ENCODE measurements at places on chromosomes 12 and 14.

DNA sequence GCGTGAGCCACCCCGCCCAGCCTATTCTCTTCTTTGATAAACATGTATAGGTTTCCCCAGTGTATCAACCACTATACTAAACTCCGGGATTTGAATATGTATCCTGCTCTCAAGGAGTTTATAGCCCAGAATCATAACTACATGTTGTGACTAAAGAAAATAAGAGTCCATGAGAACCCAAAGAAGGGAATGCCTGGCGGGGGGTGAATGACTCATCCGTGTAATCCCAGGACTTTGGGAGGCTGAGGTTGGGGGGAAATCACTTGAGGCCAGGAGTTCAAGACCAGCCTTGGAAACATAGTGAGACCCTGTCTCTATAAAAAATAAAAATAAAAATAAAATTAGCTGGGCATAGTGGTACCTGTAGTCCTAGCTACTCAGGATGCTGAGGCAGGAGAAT lies 57.2 kb downstream of the SIX6 start:
- DNase-seq = no peak

DNA sequence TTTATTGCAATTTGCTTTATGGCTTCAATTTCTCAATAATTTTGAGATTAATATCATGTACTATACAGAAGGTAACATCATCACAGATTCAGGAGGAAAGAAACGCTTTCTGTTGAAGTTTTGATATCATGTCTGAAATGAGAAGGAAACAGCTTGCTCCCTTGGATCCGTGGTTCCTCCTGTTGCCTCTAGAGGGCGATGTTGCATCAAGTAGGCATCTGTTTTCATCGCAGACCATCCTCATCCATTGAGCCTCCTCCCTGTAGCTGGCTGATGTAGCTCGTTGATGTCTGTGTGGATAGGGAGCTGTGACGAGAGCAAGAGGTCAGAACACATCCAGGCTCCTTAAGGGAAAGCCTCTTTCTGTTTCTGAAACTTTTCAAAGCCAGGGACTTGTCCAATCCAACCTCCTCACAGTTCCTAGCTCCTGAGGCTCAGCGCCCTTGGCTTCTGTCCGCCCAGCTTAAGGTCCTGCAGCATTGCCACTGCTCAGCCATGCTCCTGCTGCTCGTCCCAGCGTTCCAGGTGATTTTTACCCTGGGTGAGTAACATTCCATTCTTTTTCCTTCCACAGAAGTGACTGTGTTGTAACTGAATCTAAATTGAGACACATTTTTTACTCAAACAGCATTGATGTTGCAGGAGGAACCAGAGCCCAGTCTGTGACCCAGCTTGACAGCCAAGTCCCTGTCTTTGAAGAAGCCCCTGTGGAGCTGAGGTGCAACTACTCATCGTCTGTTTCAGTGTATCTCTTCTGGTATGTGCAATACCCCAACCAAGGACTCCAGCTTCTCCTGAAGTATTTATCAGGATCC lies 304.8 kb upstream of the OR4E1 start:
- peak; percentile 75 for DNase-seq

DNA sequence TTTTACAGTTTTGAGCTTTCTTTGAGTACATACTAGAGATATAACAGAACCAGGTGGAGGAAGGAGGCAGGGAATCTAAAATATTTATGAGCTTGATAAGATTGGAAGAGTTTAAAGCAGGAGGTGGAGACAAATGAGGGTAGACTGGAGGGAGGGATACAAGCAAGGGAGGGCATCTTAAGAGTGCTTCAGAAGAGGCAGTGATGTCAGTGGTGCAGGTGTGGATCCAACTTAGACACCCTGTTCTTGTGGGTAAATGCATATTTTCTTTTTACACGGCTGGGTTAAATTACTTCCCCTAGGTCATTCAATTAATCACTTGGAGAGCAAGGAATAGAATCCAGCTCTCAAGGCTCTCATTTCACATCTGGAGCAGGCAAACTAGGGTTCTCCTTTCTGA lies 146.1 kb upstream of the LRIG3 start:
- DNase-seq = no peak

DNA sequence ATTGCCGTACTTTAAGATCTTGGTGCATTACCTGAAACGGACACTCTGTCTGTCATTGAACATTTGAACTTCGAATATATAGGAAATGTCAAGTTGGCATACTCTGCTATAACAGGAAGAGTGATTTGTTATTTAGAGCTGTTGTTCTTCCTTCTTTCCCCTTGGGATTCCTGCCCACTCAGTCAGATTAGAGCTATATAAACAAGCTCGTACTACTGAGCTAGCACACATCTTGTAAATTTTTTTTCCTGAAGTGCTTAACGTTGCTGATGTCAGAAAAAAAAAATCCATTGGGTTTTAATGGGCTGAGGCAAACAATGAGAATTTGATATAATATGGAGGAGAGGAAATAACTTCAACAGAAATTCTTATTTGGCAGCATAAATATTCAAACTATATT lies 26.8 kb downstream of the RGS6 start:
- DNase-seq = no peak

- no peak for DNase-seq
These were observed 532.2 kb upstream of the MIS18BP1 start for GRCh38 chr14:45785240-45785639.

DNA sequence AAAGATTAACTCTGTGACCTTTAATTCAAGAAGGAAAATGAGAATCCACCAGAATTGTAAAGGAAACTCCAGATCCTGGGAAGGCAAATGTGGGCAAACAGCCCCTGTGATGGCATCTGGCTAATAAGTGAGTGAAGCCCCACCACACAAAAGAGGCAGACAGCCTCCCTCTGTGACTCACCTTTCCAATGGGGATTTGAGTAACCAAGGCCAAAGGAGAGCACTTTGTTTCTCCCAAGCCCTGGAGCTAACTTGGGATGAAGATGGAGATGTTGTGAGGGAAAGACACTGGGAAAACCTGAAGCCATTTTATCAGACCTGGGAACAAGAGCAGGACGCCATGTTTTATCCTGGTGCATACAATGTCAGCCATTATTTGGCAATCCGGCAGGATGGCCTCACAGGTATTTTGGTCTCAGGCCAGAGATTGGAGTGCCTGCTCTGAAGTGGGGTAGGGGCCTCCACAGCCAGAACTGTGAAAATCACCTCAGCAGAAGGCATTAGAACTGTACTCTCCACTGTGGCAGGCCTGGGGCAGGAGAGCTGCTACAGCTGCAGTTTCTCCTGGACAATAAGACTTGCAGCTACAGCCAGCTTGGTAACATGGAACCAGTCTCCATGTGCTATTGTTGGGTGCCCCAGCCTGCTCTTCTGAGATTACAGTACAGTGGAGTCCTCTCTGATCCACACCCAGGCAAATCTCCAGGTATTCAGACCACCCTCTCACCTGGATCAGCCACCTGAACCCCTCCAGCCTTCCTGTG lies 96.6 kb upstream of the PCED1B start:
- DNase-seq = no peak

GRCh38 chr14:102275866-102276265 lies 29.1 kb downstream of the MOK start:
- DNase-seq = no peak

DNA sequence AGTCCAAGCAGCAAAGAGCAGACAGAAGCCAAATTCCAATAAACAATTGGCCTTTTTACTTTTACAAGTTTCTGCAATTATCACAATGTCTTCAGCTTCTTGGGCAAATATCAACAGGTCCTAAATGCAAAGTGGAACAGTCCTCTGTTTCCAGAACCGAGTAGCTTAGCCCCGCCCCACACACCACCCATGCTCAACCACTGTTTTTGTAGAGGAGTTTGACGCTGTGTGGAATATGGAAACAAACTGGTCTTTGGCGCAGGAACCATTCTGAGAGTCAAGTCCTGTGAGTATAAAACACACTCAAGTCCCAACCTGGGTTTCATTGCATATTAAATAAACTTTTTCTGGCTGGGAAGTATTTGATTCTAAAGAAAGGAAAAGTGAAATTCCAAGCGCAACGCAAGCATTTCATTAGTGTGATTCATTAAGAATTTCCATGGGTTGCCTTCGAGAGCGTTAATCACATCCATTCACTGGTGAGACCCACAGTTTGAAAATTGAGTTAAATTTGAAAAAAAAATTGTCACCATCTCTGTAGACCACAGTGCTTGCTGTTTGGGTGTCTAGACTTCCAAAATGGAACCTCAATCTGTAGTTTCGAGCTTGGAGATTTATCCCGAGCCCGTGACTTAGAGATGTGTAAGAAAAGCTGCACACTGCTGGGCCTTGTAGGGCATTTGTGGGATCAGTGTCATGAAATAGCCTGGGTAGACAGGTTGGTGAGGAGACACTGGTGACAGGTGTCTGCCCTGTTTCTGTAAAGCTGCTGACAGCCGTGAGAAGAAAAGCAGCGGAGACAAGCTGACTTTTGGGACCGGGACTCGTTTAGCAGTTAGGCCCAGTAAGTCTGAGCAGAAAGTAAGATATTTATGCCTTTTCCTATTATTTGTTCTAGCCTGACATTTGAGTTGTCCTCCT lies 96.1 kb downstream of the DAD1 start:
- no peak for DNase-seq

GRCh38 chr14:52824462-52824861 lies 33.1 kb upstream of the GNPNAT1 start:
- DNase-seq = no peak

DNA sequence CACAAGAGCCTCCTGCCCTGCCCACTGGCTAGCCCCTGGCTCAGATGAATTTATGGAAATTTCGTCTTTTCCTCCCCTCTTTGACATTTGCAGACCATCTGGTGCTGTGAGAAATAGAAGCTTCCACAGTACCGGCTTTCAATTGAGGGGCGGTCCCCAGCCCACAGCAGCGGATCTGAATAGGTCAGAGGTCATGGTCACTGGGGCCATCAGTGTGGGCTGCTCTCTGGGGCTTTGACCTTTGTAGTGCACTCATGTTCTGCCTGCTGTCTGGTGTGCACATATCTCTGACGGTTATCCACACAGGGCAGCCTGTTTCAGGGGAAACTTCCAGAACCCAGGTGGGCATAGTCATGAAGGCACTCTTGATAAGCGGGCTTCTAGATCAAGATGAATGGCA lies 2.5 kb upstream of the RFLNA start:
- no peak for DNase-seq

- DNase-seq = no peak
These were observed 1.3 kb downstream of the GPR65 start for GRCh38 chr14:88005978-88006851.

DNA sequence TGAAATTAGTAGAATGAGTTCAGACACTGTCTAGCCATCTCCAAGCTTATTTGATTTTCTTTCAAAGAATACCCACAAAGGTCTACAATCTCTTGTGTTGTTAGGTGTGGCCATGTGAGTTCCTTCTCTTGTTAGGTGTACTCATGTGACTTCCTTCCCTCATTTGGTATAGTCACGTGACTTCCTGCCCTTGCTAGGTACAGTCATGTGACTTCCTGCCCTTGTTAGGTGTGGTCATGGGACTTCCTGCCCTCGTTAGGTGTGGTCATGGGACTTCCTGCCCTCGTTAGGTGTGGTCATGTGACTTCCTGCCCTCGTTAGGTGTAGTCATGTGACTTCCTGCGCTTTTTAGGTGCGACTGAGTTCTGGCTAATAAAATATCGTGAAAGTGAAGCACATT lies 179.6 kb downstream of the TMX1 start:
- no peak for DNase-seq

DNA sequence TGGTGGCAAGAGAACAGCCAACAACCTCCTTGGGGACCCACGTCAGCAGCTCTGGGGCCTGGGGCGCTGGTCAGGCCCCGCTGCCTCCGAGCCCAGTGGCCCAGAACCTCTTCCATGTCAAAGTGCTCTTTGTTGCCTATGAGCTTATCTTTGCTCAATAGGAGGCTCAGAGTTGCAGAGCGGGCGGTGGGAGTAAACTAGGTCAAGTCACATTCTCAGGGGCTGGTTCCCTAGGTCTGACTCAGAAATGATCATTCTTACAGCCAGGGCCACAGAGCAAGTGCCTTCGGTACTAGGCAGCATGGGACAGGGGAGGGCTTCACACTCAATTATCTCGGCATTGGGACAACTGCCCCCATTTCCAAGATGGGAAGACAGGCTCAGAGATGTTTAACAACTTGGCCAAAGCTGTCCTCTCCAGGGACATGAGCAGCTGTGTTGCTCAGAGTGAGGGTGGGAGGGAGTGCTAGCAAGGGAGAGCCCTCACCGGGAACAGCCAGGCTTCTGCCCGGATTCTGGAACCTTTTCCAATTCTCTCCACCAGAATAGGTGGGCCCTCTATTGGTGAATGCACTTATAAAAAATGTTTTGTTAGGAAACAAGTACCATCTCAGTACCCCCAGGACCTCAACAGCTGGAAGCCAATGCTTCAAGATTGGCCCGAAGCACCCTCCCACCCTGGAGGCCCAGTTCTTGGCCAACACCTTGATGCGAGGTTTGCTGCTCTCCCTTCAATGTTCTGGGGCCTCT lies 11.9 kb downstream of the SLC25A29 start:
- DNase-seq = no peak

DNA sequence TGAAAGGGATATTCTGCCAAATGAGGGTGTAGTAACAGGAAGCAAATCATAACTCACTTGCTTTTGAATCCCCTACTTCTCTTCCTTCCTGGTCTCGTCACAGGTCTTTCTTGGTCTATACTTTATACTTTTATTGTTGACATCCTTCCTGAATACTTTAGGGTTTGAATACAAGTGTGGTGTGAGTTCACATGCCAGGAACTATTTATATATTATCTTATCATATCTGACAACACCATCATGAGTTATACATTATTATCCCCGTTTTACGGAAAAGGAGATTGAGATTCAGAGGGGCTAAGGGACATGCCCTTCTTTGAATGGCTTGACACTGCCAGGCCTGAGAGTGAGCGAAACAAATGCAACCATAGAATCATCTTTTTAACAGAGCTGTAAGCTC lies 33.0 kb upstream of the TSPAN8 start:
- no peak for DNase-seq

DNA sequence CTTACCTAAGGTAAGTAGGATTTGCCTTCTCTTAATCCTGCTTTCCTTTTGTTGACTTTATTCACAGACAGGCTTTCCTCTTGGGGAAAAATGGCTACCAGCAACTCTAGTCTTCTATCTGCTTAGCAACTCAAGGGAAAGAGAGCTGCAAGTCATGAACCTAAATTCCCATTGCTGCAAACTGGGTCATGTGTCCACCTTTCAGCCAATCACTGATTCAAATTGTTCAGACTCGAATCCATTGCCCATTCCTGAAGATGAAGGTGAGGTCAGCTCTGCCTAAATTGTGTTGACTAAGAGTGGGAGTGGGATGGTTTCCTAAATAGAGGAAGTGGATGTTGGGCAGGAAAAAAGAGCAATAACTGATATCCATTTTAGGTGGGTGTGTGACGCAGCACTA lies 7.7 kb downstream of the FBXW8 start:
- no peak for DNase-seq

All from NCI-H2171 (cell line).